ENCODE measurements at places on chromosomes 2 and 18. TPM values are rescaled to one million over a fixed set of nuclear protein-coding genes. Genes with fewer than 3 reads are reported as not detected.

The COL4A4 gene
- total RNA-seq: 2.1 TPM

The REEP1 gene
- total RNA-seq: 200 TPM

The SLC4A5 gene
- total RNA-seq: 3.2 TPM

The SNED1 gene
- total RNA-seq: 6.5 TPM

The LYPD6 gene
- total RNA-seq: 20.5 TPM

The LBX2 gene
- total RNA-seq: not detected

The DHX57 gene
- 51.4 TPM for total RNA-seq

The M1AP gene
- 2.3 TPM for total RNA-seq

The KIF5C gene
- 421 TPM for total RNA-seq

The KLHL14 gene
- 2.1 TPM for total RNA-seq

The MARCHF4 gene
- total RNA-seq: 13.6 TPM

The GLI2 gene
- 1.2 TPM for total RNA-seq

The TTN gene
- total RNA-seq: 2.3 TPM

The TYW5 gene
- 15.7 TPM for total RNA-seq

The IL1F10 gene
- not detected for total RNA-seq

The HOXD12 gene
- not detected for total RNA-seq

The NLRC4 gene
- 1.4 TPM for total RNA-seq

The TNP1 gene
- not detected for total RNA-seq

The ERFE gene
- 1.2 TPM for total RNA-seq

The IRS1 gene
- 10.8 TPM for total RNA-seq

The KCNJ3 gene
- total RNA-seq: 15.9 TPM

The SERPINB12 gene
- not detected for total RNA-seq

The CDH19 gene
- 0.23 TPM for total RNA-seq

The EML6 gene
- total RNA-seq: 24.0 TPM

The PLEKHB2 gene
- 219 TPM for total RNA-seq

The RNF152 gene
- total RNA-seq: 144 TPM

The GALNT5 gene
- 0.92 TPM for total RNA-seq

The MBOAT2 gene
- total RNA-seq: 114 TPM

The RAD51AP2 gene
- 1.2 TPM for total RNA-seq

The CAPN14 gene
- total RNA-seq: 0.69 TPM

The ENOSF1 gene
- total RNA-seq: 9.2 TPM

The TDRD15 gene
- total RNA-seq: under 0.01 TPM

The PSD4 gene
- total RNA-seq: 4.4 TPM

The TMEM169 gene
- 30.7 TPM for total RNA-seq

The PPP1R1C gene
- total RNA-seq: 3.9 TPM

The SGPP2 gene
- 4.8 TPM for total RNA-seq

The CPO gene
- not detected for total RNA-seq

The CYP27A1 gene
- total RNA-seq: 5.8 TPM

The KCNF1 gene
- total RNA-seq: 19.6 TPM

The CNPPD1 gene
- total RNA-seq: 27.2 TPM

The DUSP2 gene
- 5.5 TPM for total RNA-seq

The EPB41L3 gene
- 114 TPM for total RNA-seq

The CD8B2 gene
- total RNA-seq: 0.69 TPM

The TRIM43 gene
- total RNA-seq: not detected

The IL36A gene
- total RNA-seq: not detected

Measured in diencephalon (tissue), 1 donor.